Aorta (tissue), 5 donors: ENCODE measurements at places on chromosomes 4 and X. TPM values are rescaled to one million over a fixed set of nuclear protein-coding genes. Genes with fewer than 3 reads are reported as not detected.

SPANXC gene
- polyA plus RNA-seq = not detected

PDZD4 gene
- polyA plus RNA-seq = 4.4 TPM

SSX4B gene
- polyA plus RNA-seq = not detected

ALPK1 gene
- polyA plus RNA-seq = 11.2 TPM

SEC31A gene
- polyA plus RNA-seq = 165 TPM
